ENCODE measurements at places on chromosomes 4 and X.

- DNase-seq: peak; percentile 0
Measured at GRCh38 chr4:180058691-180059215, 2184.4 kb upstream of the TENM3 start.

- peak; percentile 9 for DNase-seq
Measured at GRCh38 chr4:81032771-81033684, 2.5 kb downstream of the BMP3 start.

GRCh38 chr4:182764642-182765041 lies 152.5 kb downstream of the DCTD start:
- no peak for DNase-seq

GRCh38 chr4:112266823-112267222 lies 18.9 kb downstream of the TIFA start:
- no peak for DNase-seq

GRCh38 chr4:174173360-174173759 lies 110.1 kb downstream of the FBXO8 start:
- DNase-seq: no peak

- DNase-seq: no peak
Measured at GRCh38 chr4:52843351-52843750, 18.8 kb upstream of the RASL11B start.

GRCh38 chr4:38466401-38466800 lies 197.6 kb upstream of the KLF3 start:
- no peak for DNase-seq

GRCh38 chr4:184384810-184385557 lies 89.4 kb downstream of the IRF2 start:
- no peak for DNase-seq

DNA sequence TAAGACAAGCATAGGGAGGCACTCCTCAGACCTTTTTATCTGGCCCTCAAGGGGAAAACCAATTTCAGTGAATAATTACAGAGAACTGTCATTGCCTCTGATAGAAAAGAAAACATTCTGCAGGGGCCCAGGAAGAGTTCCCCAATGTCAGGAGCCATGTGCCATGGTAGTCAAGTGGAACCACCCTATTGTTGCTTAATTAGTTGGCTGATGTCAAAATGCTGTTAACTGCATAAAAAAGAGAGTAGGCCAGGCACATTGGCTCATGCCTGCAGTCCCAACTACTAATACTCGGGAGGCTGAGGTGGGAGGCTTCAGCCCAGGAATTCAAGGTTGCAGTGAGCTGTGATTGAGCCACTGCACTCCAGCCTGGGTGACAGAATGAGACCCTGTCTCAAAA lies 28.6 kb upstream of the OGT start:
- DNase-seq: no peak

DNA sequence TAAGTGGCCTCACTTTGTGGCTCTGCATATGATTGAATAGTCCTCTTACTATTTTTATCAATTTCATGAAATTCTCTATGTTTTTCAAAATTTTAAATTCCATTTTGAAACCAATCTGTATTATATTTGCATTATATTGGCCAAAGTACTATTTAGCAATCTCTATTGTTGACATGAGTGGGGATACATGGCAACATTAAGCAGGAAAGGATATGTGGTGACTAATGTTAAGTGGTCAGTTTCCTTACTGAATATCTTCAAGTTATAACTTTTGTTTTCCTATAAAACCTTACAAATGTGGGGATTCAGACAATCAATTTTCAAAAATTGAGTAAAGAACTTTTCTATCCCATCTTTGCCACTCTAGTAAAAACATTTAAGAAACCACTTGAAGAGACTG lies 10.2 kb downstream of the BBS7 start:
- DNase-seq: no peak

GRCh38 chrX:144275367-144275766 lies 391.5 kb downstream of the UBE2NL start:
- DNase-seq: peak; percentile 25

- no peak for DNase-seq
Measured at GRCh38 chr4:56330691-56331090, 56.6 kb downstream of the AASDH start.

- no peak for DNase-seq
Measured at GRCh38 chr4:74087481-74087880, 11.5 kb downstream of the CXCL2 start.

- DNase-seq: no peak
Measured at GRCh38 chr4:156021298-156021697, 67.6 kb upstream of the CTSO start.

DNA sequence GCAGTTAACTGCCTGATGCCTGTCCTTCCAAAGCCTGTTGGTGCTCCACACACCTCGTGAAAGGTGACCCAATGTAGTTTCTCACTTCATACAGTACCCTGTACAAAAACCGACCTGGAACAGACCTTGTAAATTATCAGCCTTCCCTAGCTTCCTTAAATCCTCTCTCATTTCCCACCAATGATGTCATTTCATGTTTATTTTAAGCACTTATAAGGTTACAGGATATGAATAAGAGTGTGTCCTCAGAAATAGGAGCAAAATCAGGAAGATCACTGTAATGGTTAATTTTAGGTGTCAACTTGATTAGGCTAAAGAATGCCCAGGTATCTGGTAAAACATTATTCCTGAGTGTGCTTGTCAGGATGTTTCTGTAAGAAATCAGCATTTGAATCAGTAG lies 44.7 kb downstream of the TMEM150C start:
- DNase-seq: peak; percentile 57

GRCh38 chrX:1231850-1232465 lies 19.5 kb upstream of the CRLF2 start:
- DNase-seq: no peak

DNA sequence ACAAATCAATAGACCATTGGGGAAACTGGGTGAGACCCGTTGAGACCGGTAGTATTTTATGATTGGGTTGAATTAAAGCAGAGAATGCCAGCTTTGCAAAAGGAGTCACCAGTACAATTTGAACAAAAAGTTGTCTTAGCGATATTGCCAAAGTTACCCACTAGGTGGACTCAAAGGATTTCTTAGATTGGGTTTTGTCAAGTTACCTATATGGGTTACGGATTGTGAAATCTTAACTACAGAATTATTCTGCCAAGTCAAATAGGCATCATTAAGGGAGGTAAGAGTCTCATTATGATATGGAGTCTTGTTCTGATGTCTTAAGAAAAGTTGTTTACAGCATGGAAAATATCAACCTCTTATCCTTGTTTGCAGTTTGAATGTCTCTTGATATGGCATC lies 15.0 kb upstream of the CT47A1 start:
- DNase-seq: no peak

DNA sequence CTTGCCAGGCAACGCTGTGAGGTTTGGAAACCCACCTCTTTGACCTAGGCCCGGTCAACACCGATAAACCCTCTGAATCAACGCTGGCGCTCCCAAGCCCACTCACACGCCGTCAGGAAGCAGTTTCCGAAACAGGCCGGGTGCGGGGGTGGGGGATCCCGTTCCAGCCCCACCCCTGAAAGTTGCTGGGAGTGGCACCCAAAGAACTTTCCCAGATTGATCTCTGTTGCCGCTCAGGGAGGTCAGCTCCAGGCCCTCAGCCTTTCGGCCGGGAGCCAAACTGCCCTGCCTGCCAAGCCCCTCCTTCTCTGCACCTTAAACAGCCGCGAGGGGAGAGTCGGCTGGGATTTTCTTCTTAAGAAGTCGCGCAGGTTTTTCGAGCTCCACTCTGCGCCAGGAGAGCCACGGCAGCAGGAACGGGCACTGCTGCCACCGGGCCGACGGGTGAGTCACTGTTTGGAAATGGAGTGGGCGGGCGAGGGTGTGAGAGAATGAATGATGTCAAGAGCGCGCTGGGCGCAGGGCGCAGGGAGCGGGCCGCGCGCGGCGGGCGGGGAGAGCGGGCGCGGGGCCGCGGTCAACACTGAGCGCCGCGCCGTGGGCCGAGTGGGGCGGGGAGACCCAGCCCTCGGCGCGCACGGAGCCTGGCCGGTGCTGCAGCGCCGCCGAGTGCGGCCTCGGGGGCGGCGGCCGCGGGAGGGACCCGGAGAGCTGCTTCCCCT lies at the start of gene SGMS2:
Gene SGMS2, plus strand, starts transcription at position 583 of the 722 bp plus-strand sequence. CDS start 70,622 bp downstream, outside the sequence.
- DNase-seq: peak; percentile 7

GRCh38 chr4:85681221-85681657 lies 206.3 kb downstream of the ARHGAP24 start:
- no peak for DNase-seq

- no peak for DNase-seq
Measured at GRCh38 chr4:58166490-58166889, 1056.3 kb upstream of the IGFBP7 start.

DNA sequence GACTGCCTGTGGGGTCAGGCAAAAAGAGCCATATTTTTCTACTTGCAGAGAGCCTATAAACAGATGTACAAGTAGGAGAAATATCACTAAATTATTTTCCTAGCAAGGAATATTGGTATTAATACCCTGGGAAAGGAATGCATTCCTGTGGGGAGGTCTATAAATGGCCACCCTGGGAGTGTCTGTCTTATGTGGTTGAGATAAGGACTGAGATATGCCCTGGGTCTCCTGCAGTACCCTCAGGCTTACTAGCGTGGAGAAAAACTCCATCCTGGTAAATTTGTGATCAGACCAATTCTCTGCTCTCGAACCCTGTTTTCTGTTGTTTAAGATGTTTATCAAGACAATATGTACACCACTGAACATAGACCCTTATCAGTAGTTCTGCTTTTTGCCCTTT lies 35.4 kb downstream of the C4orf33 start:
- no peak for DNase-seq

GRCh38 chrX:25536307-25536970 lies 520.7 kb upstream of the ARX start:
- no peak for DNase-seq

- DNase-seq: no peak
Measured at GRCh38 chr4:141352909-141353525, 132.3 kb downstream of the ZNF330 start.

GRCh38 chrX:64206556-64207162 lies 1.2 kb upstream of the AMER1 start:
- DNase-seq: no peak

GRCh38 chr4:34271479-34272355 lies 1972.6 kb downstream of the ARAP2 start:
- DNase-seq: no peak

GRCh38 chr4:39106011-39106410 lies 44.0 kb downstream of the KLHL5 start:
- no peak for DNase-seq

DNA sequence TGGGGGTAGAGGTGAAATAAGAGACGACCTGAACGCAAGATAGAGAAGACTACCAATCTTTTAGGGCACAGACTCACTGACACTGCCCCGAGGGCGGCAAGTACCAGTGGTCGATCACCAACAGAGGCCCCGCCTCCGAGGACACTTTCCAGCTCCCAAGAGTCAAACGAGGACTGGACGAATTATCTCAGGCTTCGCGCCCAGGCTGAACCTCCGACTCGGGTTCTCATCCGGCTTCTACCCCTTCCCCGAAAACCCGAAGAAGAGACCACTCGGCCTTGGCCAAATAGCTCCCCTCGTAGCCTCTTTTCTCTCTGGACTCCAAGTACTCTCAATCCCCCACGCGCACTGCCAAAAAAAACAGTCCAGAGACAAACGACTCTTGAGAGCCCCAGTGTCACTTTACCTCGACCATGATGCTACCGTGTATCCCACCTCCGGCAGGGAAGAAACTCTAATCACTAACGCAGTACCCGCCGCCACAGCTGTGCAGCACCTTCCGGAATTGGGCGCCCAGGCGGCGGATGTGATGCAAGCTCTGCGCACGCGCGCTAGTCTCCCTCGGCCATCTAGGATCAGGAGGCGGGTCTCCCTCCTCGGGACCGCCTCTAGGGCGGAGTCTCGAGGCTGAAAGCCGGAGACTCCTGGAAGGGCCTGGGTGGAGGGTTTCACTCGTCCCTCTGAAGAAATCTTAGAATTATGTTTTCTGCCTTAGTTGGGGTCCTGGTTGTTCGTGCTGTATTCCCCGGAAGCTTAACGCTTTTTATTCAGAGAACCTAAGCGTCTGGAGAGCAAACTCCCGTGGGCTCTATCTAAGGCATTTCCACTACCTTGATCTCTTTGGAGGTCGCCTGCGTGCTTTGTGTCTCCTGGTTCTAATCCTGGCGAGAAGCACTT lies at the start of gene PLRG1:
Gene PLRG1, minus strand, starts transcription at position 507 of the 897 bp plus-strand sequence. Its CDS starts 92 bp downstream, at position 415.
- DNase-seq: peak; percentile 45

DNA sequence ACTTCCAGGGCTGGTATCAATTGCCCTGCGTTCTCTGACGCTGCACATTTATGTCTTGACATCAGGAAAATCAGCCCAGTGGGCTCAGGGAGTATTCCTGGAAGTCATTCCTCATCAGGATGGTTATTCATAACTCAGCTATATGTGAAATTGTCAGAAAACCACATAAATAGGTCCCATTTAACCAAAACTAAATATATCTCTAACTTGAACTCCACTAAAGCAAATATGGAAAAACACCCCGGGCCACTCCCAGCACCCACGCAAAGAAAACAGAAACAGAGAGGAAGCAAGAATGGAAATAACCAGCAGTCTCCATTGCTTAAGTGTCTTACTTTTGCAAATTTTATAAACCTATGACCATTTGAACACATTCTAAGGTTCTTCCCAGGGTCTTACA lies 112.0 kb downstream of the IRF2 start:
- DNase-seq: no peak

GRCh38 chr4:152325831-152326230 lies 210.1 kb downstream of the FBXW7 start:
- no peak for DNase-seq

DNA sequence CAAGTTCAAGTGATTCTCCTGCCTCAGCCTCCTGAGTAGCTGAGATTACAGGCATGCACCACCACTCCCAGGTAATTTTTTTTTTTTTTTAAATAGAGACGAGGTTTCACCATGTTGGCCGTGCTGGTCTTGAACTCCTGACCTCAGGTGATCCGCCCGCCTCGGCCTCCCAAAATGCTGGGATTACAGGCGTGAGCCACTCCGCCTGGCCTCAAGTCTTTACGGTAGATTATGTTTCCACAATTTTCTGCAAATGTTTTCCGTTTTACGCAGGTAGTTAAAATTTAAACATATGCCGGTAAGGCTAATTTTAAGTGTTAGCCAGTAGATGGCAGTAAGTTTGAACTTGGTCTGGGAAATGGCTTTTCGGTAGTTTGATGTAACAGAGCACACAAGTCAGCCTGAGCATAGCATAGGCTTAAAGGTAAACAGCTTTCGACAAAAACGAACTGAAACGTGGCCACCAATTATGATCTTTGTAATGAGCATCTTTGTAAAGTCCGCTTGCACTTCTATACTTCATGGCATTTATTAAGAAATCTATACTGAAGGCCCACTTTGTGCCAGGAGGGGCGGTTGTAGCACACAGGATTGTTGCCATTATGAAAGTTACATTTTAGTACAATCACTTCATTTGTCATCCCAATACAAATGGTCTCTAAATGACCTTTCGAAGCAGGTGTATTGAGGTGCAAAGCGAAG lies 31.1 kb downstream of the CCKAR start:
- no peak for DNase-seq
